Activated CD4-positive, alpha-beta T cell treated with anti-CD3 and anti-CD28 coated beads for 24 hours (primary cell): ENCODE measurements at places on chromosomes 3 and 15.
A peak's percentile ranks its signal among the peaks of the same experiment; 100 is the strongest.

DNA sequence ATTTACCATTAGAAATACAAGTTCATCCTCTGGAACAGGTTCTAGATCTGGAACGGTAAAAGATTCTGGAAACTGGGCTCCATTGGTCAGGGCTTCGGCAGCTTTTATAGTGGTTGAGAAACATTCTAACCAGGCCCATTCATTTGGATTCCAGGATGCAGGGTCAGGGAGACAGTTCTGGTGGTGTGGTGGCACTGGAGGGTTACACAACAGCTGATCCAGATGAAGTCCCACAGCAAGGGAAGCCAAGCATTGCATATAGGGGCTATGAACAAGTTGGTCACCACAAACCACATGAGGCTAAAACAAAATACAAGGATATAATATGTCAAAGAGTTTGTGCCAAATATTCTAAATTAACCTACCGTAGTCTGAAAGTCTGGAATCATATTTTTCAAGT lies 43.0 kb downstream of the FBXL22 start:
- no peak for DNase-seq

GRCh38 chr15:81471151-81471550 lies 97.1 kb upstream of the TMC3 start:
- DNase-seq = no peak

GRCh38 chr15:73560501-73561117 lies 72.6 kb downstream of the NPTN start:
- peak; percentile 11 for DNase-seq

DNA sequence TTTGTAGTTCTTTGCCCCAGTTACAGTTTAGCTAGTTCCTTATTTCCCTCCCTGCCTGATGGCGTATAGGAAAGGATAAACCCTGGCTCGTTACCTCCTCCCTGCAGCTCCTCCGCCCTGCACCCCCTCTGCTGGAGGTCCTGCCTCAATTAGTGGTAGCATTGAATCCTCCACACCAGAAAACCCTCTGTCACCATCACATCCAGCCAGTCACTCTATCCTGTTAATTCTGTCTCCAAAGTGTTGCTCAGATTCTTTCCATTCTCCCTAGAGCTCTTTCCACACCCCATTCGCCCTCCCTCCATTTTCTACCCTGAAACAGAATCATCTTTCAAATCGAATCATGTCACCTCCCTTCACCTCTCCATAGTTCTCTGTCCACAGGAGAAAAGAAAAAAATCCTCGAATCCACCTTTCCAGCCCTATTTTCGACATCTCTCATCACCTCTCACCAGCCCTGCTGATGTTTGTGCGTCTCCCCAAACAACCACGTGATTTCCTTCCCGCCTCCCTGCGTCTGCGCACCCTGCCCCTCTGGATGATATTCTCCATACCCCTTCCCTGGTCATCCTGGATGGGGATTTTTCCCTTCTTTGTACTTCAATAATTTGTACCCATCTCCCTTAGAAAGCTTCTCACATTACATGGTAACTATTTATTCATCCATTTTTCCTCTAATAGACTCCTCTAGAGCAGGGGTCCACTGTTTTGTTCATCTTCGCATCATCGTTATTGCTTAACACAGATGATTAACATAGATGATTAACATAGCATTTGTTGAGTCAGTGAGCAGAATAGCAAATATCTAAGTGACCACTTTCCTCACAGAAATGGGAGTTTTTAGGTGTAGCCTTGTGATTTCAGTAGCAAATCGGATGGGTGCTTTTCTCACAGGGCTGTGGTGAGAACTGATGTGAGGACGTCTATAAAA lies 37.1 kb downstream of the MAP3K13 start:
- no peak for DNase-seq

- no peak for DNase-seq
These were observed 901.2 kb upstream of the NR2F2 start for GRCh38 chr15:95429345-95429744.

- DNase-seq = no peak
These were observed 76.0 kb upstream of the HACD2 start for GRCh38 chr3:123660900-123661299.

DNA sequence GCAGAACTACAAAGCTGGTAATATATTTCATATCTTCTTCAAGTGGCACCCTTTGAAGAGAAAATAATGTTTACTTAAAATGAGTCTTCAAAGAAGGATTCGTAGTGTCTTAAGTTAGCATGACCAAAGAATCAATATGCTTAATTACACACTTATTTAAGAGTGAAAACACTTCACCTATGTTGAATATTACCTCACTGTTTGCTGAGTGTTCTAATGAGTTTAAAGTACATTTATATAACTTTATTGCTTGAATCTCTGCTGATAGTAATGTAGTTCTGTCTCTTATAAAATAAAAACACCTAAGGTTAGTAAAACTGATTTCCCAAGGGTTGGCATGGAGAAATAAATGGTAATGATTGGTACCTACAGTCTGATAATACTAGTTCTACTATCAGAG lies 143.3 kb upstream of the SLC2A2 start:
- no peak for DNase-seq

DNA sequence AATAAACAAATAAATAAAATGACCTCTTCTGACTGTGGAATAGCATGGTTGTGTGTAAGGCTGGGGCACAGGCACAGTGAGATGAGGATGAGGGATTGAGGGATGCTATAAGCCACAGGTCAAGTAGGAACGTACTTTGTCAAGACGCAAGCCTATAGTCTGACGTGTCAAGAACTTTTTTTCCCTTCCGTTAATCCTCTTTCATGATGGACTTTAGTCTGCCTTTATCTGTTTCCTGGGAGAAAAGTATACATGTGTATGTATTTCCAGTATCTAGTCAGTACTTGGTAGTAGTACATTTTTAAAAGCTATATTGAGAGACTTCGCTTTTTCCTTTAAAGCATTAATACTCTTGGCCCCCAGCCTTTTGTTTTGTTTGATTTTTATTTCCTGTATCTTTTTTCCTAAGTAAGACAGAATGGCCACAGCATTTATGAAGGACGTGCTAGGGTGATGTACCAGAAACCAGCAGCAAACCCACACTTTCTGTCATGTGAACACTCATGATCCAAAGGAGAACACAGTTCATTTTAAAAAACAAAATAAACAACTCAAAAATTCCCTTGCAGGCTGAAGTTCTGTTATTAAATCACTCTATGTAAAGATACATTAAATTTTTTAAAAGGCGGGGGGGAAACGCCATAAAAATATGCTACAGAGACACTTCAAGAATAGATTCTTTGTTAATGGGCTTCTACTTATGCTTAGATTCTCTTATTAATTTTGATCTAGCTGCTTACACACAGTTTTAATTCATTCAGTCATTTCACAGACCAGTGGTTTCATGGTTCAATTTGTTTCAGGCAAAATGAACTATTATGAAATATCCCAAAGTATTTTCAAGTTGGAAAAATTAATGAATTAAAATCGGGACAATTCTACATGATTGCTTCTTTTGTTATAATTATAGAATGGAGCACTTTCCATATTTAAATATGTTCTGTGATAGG lies 114.7 kb downstream of the SNRK start:
- no peak for DNase-seq

- no peak for DNase-seq
These were observed 28.2 kb downstream of the CPOX start for GRCh38 chr3:98565237-98565643.

GRCh38 chr15:57221134-57221533 lies 155.2 kb upstream of the CGNL1 start:
- no peak for DNase-seq

DNA sequence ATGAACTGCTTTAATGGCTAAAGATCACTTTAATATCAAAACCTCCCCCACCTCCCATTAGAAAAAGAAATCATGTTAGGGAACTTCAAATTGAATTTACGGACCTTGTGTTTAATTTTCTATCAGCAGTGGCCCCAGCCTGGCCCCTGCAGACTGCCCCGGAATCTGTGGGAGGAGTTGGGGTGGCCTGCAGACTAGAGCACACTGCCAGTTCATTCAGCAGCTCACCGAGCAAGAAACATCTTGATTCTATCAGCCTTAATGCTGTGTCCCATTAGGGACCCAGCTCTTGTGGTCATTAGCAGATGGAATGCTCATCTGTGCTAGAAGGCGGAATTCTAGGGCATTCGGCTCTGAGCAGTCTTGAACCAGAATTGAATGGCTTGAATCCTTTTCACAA lies 54.2 kb downstream of the FLNB start:
- no peak for DNase-seq

DNA sequence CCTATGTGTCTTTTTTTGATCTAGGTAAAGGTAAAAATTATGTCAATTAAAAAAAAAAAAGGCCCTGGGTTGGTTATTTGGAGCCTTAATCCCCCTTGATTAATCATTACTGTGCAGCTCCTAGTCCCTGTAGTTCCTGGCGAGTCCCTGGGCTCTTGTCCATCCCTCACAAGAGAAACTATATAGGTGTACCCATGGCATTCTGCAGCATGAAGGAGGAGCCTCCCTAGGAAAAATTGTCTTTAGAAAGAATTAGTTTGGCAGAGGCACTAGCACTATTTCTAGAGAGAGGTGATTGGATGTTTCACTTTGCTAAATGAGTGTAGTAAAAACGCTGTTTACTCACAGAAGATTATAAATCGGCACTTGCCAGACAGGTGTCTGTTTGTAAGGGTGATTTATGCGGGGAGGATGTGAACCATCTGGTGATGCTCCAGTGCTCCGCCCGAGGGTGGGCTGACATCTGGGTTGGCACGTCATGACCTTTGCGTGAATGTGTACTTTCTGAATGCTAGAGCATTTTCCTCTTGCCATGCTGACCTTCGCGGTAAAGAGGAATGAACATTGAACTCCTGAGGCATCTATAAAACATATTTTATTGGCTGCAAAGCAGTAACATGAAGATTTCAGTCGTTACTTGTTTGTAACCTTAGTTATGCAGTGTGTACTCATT lies 12.6 kb downstream of the PLCL2 start:
- DNase-seq = no peak

DNA sequence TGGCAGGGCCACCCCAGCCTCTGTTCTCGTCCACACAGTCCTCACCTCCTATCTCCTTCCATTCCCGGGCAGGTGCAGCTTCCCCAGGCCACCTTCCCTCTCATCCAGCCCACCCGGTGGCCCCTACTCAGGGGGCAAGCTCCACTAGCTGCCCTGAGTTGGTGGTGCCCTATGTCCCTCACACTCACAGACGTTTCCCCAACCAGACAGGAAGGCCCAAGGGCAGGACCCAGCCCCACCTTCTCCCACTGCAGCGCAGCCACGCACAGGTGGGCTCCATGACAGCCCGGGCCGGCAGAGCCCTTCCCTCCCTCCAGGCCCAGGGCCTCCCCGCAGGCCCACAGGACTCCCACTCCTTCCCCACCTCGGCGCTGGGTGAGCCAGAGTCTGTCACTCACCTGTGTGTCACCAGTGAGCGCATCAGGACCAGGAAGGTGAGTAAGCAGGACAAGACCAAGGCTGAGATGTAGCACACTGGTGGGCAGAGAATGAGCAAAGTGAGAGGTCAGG lies 11.1 kb downstream of the ISLR start:
- DNase-seq = no peak

GRCh38 chr3:177626045-177626444 lies 428.8 kb upstream of the TBL1XR1 start:
- no peak for DNase-seq

GRCh38 chr3:23728601-23729117 lies 77.1 kb upstream of the UBE2E1 start:
- no peak for DNase-seq

- DNase-seq = peak; percentile 75
These were observed 315.7 kb upstream of the PROK2 start for GRCh38 chr3:72100601-72101187.

GRCh38 chr3:170542704-170543103 lies 43.2 kb downstream of the SLC7A14 start:
- no peak for DNase-seq

DNA sequence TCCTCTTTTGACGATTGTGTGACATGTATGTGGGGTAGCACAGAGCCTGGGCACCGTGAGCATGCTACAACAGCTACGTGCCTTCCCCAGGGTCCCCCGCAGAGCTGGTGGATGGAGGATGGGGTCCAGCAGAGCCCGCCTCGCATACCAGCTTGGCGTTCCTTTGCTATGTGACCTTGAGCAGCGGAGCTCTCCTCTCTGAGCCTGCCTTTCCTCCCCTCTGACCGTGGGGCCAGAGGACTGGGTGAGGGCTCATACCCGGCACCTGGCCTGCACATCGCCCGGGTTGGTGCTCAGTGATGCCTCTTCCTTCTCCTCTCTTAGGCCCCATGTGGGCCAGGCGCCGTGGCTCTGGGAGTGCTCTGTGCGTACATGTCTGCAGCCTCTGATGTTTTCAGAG lies 73.4 kb downstream of the FBLN2 start:
- no peak for DNase-seq

GRCh38 chr3:185402561-185402960 lies 39.6 kb downstream of the MAP3K13 start:
- DNase-seq = no peak

DNA sequence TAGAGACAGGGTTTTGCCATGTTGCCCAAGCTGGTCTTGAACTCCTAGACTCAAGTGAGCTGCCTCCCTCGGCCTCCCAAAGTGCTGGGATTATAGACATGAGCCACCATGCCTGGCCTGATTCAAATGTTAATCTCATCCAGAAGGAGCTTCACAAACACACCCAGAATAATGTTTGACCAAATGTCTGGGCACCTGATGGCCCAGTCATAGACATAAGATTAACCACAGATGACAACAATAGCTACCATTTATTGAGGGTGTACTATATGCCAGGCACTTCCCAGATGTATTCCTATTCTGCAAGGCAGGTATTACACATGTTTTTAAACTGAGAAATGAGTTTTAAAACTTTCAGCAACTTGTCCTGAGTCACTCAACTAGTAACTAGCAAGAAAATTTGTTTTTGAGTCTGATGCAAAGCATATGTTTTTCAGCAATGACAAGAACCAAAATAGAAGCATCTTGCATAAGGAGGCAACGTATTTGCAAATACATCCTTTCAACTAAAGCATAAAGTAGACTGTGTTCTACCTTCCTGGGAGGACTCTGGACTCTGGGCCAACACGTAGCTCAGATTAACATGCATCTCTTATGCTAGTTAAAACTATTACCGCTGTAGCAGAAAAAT lies 8.1 kb upstream of the SPG21 start:
- no peak for DNase-seq

DNA sequence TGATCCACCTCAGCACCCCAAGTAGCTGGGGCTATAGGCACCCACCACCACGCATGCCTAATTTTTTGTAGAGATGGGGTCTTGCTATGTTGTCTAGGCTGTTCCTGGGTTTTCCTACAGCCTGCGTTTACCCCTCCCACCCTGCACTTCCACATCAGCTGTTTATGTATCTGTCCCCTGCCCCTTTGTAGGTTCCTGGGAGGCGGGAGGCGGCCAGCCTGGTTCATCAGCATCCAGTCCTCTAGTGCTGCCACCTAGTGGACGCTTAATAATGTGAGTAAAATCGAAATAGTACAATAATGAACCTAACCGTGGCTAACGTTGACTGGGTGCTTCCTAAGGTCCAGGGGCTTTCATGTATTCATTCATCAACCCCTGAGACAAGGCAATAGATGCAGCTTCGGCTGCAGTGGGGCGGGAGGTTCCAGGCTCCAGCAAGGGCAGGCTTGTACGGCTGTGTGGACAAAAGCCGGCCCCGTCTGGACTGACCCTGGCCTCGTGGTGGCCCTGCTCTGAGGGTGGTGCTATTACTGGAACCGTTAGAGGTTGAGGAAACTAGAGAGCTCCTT lies 1.2 kb upstream of the LCTL start:
- DNase-seq = peak; percentile 44

GRCh38 chr15:90033006-90033405 lies 31.9 kb downstream of the ZNF710 start:
- DNase-seq = no peak
